Skeletal muscle tissue (tissue), 5 donors: ENCODE measurements at places on chromosomes 4 and X. TPM values are rescaled to one million over a fixed set of nuclear protein-coding genes. Genes with fewer than 3 reads are reported as not detected.

DUX4 gene
- total RNA-seq, result not detected

ANKRD50 gene
- 77.8 TPM for total RNA-seq

POF1B gene
- total RNA-seq, result under 0.01 TPM

SHROOM2 gene
- 2.1 TPM for total RNA-seq

AMBN gene
- total RNA-seq, result not detected

ALAS2 gene
- 301 TPM for total RNA-seq

SLC25A53 gene
- total RNA-seq, result 10.4 TPM

SUPT20HL2 gene
- total RNA-seq, result not detected

CCDC158 gene
- total RNA-seq, result 1.0 TPM

ATOH1 gene
- not detected for total RNA-seq

TIGD4 gene
- total RNA-seq, result 2.1 TPM
